ENCODE measurements at places on chromosomes 11 and 22.

DNA sequence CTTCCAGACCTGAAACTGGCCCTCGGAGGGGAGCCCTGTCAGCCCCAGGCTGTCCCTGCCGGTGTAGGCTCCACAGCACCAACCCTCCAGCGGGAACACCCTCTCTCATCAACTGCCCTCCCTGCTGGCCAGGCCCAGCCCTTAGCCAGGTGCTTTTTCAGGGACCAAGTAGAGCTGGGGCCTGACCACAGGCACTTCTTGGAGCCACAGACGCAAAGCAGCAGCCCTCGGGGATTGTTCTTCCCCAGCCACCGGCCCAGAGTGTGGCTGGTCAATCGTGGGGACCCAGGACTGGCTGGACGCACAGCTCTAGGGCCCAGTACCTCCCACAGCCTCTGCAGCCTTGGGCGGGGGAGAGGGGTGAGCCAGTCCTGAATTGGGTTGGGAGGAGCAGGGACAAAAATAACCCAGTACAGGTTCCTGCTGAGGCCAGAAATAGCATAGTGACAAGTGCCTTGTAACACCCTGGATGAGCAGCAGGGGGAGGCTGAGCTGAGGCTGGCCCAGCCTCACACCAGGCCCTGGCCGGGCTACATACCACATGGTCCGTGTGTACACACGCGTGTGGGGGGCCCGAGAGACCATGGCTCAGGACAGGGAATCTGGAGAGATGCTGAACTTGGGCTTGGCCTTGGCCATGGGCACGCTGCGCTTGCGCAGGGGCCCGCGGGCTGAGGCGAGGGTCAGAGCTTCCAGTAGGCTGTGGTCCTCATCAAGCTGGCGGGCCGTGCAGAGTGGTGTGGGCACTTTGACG lies 2.0 kb downstream of the KCNJ11 start:
- no peak for DNase-seq

- no peak for DNase-seq
Measured at GRCh38 chr22:50015451-50016307, 3.1 kb upstream of the IL17REL start.

DNA sequence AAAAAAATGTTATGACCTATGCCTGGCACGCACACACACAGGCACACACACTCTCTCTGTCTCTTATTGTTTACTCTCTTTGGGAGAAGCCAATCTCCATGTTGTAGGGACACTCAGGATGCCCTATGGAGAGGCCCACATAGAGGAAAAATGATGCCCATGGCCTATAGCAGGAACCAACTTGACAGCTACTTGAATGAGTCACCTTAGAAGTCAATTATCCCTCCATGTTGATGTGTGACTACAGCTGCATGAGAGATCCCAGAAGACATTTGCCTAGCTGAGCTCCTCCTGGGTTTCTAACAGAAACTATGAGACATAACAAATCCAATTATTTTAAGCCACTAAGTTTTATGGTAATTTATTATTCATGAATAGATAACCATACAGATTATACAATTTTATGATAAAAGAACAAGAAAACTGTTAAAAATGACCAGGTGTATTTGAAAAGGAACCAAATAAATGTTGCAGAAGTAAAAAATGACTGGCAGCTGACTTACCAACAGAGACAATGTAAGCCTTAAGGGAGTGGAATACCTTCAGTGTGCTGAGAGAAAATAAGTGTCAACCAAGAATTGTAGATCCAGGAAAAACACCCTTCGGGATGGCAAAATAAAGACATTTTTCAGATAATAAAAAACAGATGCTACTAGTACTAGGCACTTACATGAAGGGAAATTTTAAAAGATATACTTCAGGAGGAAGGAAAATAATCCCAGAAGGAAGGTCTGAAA lies 403.7 kb upstream of the SYN3 start:
- DNase-seq = no peak

GRCh38 chr11:64900263-64900678 lies 16.7 kb downstream of the ATG2A start:
- no peak for DNase-seq

DNA sequence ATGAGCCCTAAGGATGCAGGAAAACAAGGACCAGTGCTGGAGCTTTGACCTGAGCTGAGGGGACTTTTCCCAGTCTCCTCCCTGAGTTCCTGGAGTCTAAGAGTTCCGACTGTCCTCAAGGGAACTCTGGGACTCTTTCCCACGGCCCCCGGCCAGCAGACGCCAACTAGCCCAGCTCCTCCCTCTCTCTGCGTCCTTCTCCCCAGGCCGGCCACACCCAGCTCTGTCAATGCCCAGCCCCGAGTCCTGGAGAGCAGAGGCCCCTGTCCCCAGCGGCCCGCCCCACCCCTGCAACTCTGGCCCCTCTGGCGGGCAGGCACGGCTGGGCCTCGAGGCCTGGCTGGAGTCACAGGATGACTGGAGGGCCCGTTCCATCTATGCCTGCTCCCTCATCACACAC lies 29.8 kb downstream of the NECTIN1 start:
- DNase-seq = no peak

GRCh38 chr11:133082841-133083488 lies 449.3 kb downstream of the OPCML start:
- DNase-seq = no peak

DNA sequence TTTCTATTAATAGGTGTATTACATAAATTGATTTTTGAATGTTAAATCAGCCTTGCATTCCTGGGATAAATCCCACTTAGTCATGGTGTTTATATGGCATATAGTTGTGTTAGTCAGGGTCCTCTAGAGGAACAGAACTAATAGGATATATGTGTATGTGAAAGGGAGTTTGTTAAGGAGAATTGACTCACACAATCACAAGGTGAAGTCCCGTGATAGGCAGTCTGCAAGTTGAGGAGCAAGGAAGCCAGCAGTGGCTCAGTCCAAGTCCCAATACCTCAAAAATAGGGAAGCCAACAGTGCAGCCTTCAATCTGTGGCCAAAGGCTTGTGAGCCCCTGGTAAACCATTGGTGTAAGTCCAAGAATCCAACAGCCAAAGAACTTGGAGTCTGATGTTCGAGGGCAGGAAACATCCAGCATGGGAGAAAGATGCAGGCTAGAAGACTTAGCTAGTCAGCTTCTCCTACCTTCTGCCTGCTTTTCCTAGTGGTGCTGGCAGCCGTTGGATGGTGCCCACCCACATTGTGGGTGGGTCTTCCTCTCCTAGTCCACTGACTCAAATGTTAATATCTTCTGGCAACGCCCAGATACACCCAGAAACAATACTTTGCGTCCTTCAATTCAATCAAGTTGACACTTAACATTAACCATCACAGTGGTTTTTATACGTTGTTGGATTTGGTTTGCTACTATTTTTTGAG lies 12.9 kb downstream of the SFI1 start:
- DNase-seq = no peak

DNA sequence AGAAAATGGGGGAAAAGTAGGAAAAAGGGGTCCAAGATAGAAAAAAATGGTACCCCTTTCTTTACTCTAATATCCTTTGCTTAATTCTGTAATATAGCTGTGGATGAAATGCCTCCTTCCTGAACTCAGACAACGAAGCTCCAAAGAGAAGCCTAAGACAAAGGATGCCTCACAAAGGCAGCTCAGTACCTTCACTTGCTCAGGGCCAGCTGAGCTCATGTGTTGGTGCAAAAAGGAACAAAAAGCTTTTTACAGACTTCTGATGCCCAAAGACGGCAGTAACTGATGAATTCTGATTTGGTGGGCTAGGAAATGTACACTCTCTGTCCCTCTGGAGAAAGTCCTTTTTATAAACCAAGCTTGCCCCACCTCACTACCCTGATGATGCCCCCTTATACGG lies 77.5 kb downstream of the DENND5A start:
- DNase-seq = no peak
